ENCODE measurements at places on chromosomes 4 and X.

DNA sequence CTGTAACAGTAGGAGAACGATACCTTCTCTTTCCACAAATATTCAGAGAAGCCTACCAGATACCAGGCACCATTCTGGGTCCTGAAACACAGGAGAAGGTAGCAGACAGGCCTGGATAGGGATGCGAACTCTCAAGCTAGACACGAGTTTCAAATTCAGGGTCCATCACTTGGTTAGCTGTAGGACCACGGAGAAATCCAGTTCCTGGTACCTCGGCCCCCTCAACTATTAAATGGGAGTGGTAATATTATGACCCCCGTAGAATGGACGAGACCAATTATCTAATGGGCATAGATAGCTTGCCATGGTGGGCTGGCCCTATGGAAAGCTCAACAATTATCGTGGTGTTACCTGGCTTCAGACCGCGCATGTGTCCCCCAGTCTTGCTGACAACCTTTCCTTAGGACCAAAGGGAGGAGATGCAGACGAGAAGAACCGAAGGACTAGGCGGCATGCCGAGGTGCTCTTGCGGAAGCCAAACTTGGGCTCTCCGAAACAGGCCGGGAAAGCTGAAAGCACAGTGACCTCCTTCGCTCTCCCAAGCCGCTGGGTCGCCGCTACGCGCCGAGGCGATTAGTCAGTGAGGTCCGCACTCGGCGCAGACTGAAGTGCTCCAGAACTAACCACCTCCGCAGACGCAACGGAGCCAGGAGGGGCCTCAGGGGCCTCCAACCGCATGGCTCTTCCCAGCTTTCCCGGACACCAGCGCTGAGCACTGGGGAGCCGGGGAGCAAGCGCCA is 19.6 kb downstream of the NKX3-2 start:
- peak; percentile 54 for DNase-seq

- peak; percentile 1 for DNase-seq
Measured at GRCh38 chrX:39308126-39308525, 506.9 kb downstream of the MID1IP1 start.

- no peak for DNase-seq
Measured at GRCh38 chrX:41779941-41780340, 56.0 kb downstream of the GPR82 start.

DNA sequence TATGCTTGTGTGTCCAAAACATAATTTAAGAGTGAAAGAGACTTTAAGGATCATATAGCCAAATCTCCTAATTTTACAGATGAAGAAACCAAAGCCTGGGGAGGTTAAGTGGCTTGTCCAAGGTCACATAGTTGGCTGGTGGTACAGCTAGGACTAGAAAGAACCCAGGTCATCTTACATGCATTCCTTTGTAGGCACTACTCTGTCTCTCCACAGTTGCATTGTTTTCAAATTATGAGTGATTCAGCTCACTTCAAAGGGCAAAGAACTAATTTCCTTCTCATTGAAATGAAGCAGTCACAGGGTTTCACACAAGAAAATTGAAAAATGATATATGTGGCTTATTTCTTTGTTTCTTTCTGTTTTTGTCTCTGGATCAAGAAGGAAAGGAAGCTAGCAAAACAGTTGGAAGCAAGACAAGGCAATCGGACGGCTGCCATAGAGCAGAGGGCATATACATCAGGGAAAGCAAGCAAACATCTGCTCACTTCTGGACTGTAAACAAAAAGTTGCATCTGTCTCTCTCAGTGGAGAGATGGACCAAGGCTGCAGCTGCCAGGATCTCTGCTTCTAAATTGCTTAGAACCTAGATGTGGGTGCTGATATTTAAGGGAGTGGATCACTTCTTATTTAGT is 107.5 kb upstream of the AMOT start:
- DNase-seq: no peak

DNA sequence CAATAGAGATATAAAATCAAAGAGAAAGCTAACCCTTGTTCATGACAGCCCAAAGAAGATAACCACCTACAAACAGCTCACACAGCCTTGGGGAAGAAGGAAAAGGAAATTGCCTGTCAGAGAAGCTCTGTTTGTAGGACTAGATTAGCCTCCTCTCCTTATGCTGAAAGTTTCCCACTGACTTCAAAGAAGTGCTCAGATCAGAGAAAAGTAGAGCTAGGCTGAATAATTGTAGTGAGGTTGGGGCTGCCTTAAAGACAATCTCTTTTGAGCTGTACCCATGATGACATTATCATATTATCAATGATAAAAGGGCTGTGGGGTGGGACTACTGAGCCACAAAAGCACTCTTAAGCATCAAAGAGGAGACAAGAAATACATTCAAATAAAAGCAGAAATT is 223.0 kb upstream of the GALNT7 start:
- DNase-seq: no peak

DNA sequence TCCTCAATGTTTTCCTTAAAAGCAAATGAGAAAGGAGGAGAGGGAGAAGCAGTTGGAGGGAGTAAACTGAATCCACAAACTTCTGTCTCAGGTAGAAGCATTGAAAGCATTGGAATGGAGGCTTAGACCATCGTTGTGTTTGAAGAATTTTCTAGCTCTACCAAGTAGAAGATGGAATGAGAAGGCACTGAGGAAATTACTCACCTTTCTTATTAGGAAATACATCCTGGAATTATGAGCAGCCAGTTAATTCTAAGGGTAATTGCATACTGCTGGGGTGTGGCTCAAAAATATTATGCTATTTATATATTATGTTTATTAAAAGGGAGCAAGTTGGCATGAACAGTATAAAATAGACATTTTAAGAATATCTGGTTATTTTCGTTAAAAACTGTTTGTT is 12.9 kb downstream of the PGM2 start:
- no peak for DNase-seq

GRCh38 chrX:151184705-151185104 is 8.3 kb downstream of the GPR50 start:
- no peak for DNase-seq

DNA sequence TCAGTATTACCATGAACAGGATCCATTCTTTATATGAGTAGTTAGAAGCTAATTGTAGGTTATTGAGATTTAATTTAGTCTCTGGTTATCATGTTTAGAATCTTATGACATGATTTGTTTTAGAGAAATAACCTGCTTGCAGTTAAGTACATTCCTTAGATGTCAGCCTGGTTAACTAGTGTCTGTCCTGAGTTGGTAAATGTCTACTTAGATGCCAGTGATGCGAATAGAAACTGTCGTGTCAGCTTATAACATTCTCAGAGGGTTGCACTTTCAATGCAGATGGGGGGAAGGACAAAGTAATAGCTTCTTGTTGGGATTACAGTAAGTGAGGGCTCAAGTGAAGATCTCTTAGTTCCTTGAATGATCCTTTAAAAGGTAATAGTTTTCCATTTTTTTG is 227.8 kb upstream of the SPRY1 start:
- DNase-seq: peak; percentile 48
